Neural progenitor cell (in vitro differentiated cells): ENCODE measurements at places on chromosomes 3 and 15.
A peak's percentile ranks its signal among the peaks of the same experiment; 100 is the strongest.

- DNase-seq = no peak
Measured at GRCh38 chr3:80677796-80678195, 910.0 kb upstream of the ROBO1 start.

GRCh38 chr3:149532489-149533180, 58.1 kb downstream of the TM4SF4 start:
- DNase-seq = no peak

DNA sequence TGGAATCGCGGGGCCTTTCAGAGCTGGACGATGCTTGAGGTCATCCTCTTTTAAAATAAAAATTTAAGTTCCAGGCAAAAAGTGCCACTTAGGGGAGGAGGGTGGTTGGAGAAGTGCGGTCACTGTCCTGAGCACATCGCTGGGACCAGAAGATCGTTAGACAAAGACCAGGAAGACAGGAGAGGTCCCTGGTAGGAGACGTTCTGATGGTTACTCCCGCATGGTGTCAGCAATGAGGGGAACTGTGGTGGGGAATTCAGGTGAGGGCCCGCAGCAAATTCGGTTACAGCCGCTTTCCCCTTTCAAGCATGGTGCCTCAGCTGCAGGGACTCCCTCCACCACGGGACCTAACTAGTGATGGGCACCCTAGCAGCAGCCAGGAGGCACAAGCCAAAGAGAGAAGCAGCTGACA, 1.0 kb upstream of the ISY1 start:
- DNase-seq = peak; percentile 27

- no peak for DNase-seq
Measured at GRCh38 chr15:63749330-63749942, 84.3 kb downstream of the HERC1 start.

DNA sequence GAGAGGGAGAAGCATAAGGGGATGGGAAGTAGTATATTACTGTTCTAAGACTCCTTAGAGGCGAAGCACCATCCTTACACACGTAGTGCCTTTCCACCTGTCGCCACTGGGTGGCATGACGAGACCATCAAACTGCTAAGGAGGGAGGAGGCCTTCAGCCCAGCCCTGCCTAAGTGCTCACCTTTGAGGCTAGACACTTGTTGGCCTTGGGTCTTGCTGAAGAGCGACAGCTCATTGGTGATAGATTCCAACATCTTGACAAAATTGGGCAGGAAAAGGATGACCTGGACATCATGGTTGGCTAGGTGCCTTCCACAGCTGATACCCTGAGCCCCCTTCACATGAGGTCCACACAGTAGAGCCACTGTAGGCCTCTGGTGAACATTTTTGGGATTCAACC, 19.6 kb downstream of the CLK3 start:
- peak; percentile 78 for DNase-seq

- DNase-seq = no peak
Measured at GRCh38 chr15:33468740-33469139, 158.0 kb downstream of the RYR3 start.

DNA sequence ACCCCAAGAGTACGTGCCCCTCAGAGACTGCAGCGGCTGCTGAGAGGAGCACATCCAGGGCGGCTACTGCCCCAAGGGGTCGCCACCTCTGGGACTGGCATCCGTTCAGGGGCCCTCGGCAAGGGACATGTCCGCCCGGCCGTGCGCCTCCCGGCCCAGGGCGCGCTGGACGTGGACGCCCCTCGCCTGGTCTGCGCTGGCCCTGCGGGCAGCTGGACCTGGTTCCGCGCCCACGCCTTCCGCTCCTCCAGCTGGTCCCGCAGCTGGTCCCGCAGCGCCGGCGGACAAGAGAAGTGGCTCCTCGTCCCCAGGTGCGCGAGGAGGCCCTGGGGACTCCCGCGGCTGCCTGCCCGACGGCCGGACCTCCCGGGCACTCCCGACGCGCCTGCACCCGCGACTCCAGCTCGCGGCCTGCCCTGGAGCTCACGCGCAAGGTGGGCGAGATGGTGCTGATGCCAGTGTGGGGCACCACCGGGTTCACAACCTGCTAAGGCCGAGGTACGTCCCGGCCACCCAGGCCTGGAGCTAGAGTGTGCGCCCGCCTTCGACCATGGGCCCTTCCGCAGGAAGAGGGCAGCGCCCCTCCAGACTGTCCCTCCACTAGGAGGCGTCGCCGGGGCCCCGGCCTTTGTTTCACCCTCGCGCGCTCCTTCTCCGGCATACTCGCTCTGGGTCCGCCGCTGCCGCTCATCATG, 14.4 kb upstream of the GP9 start:
- no peak for DNase-seq

- DNase-seq = no peak
Measured at GRCh38 chr3:41330465-41330864, 131.2 kb downstream of the CTNNB1 start.

GRCh38 chr15:78921517-78921916, 23.3 kb downstream of the CTSH start:
- no peak for DNase-seq

GRCh38 chr3:184663356-184663755, 48.5 kb downstream of the MAGEF1 start:
- DNase-seq = no peak

DNA sequence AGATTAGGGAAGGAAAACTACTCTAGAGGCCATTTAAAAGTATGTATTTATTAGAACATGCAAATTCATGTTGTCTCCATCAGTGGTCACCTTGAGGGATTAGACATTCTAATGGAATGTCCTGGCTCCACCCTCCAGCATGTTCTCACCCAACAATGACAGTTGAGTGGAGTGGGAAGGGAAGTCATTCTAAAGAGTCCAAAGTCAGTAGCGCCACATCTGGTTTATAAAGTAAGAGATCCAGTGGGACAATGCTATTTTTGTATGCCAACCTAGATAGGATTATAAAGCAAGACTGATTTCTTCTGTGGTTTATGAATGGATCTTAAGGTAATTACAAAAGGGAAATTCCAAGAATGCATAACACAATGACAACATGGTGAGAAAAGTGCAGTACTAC, 33.3 kb downstream of the SLC24A1 start:
- no peak for DNase-seq

DNA sequence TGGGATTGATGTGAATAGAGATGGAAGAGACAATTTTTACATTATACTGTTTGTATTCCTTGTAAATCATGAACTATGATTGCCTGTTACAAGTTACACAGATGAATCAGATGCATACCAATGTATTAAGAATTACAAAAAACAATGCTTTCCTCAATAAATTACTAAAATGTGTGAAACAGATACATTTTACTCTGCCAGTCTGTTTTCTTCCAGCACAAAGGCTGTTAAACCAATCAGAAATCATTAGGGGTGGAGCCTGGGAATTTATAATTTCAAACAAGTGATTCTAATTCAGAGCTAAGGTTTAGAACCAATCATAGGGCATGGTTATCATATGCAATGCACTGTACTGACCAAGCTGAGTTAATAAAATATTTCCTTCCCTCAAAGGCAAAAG, 21.8 kb upstream of the ANKRD28 start:
- DNase-seq = no peak

DNA sequence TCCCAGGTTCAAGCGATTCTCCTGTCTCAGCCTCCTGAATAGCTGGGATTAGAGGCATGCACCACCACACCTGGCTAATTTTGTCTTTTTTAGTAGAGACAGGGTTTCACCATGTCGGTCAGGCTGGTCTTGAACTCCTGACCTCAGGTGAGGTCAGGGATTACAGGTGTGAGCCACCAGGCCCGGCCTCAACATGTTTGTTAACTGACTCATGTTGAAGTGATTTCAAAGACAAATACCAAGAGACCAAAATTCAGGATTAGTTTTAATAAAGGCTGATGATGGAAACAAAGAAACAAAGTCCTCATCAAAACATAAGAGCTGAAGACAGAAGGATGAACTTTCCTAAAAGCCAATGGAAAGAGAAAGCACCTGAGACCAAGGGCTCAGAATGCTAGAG, 36.5 kb downstream of the SLC12A6 start:
- DNase-seq = no peak

GRCh38 chr3:101036213-101036618, 43.0 kb upstream of the ABI3BP start:
- DNase-seq = peak; percentile 15

- DNase-seq = no peak
Measured at GRCh38 chr3:36606871-36607765, 157.2 kb downstream of the DCLK3 start.

DNA sequence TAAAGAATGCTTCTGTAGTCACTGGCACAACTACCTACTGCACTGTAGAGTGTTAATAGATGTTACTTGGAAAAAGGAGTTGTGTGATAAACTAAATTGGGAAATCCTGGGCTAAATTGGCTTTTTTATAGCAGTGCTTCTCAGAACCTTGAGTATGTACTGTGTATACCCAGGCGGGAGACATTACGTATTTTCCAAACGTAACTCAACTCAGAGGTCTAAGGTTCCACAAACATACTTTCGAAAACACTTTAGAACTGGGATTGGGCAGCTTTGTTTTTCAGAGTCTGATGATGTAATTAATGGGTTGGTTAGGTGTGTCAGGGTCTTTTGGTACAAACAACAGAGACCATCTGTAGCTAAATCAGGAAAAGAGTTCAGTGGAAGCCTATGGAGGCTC, 53.5 kb upstream of the CHST2 start:
- no peak for DNase-seq

- DNase-seq = no peak
Measured at GRCh38 chr15:92018535-92019239, 165.2 kb downstream of the SLCO3A1 start.

DNA sequence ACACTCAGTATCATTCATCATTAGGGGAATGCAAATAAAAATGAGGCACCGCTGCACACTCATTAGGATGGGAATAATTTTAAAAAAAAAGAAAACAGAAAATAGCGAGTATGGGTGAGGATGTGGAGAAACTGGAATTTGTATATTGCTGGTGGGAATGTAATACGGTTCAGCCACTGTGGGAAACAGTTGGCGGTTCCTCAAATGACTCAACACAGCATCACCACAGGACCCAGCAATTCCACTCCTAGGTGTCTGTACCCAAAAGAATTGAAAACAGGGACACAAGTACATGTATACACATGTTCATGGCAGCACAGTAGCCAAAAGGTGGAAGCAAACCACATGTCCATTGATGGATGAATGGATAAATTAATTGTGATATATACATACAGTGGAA, 35.2 kb upstream of the RFTN1 start:
- no peak for DNase-seq

DNA sequence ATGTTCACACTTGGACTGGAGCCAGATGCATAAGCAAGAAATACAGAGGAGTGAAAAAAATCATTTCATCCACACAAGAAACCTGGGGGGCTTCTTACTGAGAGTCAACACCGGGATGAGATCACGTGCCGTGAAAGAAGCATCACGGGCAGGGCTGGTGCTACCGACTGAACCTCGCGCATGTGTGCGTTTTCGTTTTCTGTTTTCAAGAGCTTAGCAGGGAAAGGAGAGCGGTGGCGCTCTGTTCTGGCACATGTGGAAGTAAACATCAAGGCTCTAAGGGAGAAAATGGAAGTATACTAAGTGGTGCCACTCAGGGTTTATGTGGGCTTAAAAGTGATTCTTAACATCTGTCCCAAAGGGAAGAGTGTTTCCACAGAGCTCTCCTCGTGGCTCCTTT, 55.9 kb downstream of the VGLL4 start:
- no peak for DNase-seq
